ENCODE measurements at places on chromosomes 16 and 17.

DNA sequence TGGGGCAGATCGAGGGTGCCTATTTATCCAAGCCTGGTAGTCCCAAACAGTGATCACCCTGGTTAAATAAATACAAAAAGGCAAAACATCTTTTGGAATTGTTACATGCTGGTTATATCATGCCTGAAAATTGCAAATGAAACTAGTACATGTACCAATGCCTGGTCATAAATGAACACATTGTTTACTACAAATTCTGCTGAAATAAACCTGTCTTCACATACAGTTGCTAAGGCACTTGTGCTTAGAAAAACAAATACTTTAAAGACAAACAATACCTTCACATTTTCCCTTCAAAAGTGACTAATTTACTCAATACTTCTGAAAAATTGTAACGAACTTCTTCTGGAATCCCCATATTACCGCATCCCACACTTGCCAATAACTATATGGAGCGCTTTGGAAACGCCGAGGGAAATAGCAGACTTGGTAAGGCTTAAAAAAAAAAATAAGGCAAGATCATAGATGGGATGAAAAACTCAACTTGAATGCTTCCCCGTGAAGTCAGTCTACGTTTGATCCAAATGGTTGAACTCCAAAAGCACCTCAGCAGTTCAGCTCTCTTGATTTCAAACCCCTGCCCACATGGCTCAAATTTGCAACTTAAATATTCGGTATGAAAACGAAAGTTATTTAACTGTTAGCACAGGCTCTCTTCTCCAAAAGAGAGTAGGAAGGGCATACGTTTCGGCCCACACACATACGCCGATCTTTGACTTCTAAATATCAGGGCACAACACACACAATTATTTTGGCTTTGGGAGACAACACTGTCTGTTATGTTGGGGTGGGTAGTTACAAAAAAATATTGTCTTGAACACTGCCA is 264.5 kb downstream of the NTN1 start:
- DNase-seq: no peak

DNA sequence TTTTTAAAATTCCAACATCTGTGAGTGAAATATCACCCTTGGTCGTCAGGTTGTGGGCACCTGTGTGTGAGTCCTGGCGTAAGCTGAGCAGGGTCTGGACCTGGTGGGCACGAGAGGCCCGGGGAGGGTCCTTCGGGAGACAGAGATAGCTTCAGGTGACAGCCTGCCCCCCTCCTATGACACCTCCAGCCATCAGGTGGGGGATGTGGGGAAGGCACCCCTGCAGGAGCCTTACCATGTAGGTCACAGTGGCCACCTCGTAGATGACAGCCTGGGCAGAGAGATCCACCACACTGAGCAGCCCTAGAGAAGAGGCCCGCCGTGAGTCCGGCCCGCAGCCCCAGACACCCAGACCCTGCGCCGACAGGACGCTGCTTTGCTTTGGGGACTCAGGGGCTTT is 11.2 kb downstream of the SLC47A2 start:
- DNase-seq: no peak

- DNase-seq: peak; percentile 89
Measured at GRCh38 chr17:62791767-62792446, 16.2 kb downstream of the MARCHF10 start.

- DNase-seq: no peak
Measured at GRCh38 chr17:38544839-38545209, 60.9 kb downstream of the SRCIN1 start.

DNA sequence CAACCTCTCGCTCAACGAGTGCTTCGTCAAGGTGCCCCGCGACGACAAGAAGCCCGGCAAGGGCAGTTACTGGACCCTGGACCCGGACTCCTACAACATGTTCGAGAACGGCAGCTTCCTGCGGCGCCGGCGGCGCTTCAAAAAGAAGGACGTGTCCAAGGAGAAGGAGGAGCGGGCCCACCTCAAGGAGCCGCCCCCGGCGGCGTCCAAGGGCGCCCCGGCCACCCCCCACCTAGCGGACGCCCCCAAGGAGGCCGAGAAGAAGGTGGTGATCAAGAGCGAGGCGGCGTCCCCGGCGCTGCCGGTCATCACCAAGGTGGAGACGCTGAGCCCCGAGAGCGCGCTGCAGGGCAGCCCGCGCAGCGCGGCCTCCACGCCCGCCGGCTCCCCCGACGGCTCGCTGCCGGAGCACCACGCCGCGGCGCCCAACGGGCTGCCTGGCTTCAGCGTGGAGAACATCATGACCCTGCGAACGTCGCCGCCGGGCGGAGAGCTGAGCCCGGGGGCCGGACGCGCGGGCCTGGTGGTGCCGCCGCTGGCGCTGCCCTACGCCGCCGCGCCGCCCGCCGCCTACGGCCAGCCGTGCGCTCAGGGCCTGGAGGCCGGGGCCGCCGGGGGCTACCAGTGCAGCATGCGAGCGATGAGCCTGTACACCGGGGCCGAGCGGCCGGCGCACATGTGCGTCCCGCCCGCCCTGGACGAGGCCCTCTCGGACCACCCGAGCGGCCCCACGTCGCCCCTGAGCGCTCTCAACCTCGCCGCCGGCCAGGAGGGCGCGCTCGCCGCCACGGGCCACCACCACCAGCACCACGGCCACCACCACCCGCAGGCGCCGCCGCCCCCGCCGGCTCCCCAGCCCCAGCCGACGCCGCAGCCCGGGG is 1.3 kb downstream of the FOXC2 start:
- DNase-seq: peak; percentile 56

- no peak for DNase-seq
Measured at GRCh38 chr16:58530179-58530578, 14.9 kb downstream of the SETD6 start.

GRCh38 chr16:79409978-79410377 is 190.6 kb downstream of the MAF start:
- DNase-seq: no peak

DNA sequence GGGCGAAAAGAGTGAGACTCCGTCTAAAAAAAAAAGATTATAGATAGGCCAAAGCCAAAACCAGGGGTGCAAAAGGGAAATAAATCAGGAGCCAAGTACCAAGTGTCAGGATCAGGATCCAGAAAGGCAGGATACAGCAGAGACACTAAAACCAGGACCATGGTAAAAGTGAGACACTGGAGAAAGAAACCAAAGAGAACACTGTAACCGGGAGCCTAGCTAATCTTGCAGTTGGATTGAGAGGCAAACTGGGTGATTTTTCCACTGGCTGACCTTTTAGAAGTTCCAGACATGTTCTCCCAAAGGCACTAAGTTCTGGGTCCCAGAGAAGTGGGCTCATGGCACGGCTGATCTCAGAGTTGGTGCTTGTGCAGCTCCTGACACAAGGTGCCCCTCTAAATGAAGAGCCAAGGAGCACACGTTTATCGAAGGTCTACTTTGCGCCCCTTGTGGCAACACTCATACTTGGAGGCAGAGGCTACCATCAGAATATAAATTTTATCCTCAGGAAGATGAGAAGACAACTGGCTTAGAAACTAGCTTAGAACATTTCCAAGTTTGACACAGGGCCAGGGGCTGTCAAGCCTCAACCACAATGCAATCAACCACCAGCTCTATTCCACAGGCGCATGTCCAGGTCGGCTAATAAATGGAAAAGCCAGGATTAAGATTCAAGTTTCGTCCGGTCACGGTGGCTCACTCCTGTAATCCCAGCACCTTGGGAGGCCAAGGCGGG is 27.5 kb upstream of the HELZ start:
- DNase-seq: no peak

- DNase-seq: no peak
Measured at GRCh38 chr17:57443781-57444180, 187.5 kb downstream of the MSI2 start.

- DNase-seq: no peak
Measured at GRCh38 chr16:48405907-48406306, 20.7 kb upstream of the SIAH1 start.

DNA sequence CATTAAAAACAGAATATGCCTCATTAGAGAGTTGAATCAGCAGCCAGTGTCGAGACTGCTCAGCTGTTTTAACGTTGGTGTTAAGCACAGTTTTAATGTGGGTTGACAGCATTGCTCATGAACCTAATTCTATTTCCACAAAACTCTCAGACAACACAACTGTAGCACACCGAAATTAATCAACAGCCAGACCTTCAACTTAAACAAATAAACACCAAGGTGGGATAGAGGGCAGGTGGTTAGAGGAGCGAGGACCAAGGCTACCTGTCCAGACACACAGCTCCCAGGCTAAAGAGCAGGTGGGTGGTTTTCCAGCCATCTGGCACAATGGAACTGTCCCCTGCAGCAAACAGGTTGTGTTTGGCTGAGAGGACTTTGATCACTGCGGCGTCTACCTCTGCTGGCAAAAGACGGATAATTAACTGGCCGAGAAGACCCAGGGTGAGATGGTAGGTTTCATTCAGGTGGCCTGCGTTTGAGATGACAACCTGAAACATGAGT is 69.6 kb upstream of the ATP2A3 start:
- no peak for DNase-seq

GRCh38 chr17:19833914-19834313 is 33.8 kb downstream of the ULK2 start:
- DNase-seq: no peak

DNA sequence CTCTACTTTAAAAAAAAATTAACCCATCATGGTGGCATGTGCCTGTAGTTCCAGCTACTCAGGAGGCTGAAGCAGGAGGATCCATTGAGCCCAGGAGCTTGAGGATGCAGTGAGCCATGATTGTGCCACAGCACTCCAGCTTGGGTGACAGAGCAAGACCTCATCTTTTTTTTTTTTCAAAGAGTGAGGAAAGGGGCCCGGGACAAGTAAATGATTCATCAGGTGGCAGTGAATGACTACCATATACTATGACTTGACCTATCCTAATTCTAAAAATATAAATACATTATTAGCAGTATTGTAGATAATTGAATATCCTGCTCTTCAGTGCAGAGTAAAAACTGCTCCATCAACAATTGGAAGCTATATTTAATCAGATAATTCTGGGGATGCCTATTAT is 55.3 kb downstream of the CLUH start:
- DNase-seq: peak; percentile 5

DNA sequence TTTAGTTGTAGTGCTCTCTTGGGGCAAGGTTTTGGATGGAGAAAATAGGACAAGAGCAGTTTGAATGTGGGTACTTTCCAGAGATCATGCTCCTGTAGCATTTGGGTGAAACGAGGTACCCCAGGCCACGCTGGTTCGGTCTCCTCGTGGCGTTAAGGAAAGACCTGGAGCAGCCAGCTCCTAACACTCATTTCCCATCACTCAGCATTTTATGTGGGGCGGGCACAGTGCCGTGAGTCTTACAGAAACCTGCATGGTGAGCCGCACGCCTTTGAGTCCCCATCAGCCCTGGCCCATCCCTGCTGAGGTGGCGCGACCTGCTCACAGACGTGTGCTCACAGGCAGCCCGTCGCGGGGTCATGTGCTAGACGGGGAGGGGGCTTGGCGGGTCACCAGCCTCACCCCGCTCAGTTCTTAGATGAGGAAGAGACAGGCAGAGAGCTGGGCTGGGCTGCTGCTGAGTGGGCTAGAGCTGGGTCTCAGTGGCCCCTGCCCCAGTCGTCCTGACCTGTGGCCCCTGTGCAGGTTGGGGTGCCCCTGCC is 37.3 kb downstream of the TBCD start:
- DNase-seq: no peak

- no peak for DNase-seq
Measured at GRCh38 chr16:78976212-78976611, 624.3 kb downstream of the MAF start.
